Spinal cord (tissue), 10 donors: ENCODE measurements at places on chromosomes 7 and 10. TPM values are rescaled to one million over a fixed set of nuclear protein-coding genes. Genes with fewer than 3 reads are reported as not detected.

EEF1AKMT2 gene
- total RNA-seq = 43.0 TPM

PTPN20 gene
- total RNA-seq = 20.0 TPM

RSPH10B gene
- total RNA-seq = 4.7 TPM

SLC26A5 gene
- 0.99 TPM for total RNA-seq

ZMIZ1 gene
- 43.0 TPM for total RNA-seq

ADCYAP1R1 gene
- total RNA-seq = 88.8 TPM

CUX1 gene
- total RNA-seq = 45.1 TPM

POLR3A gene
- 15.3 TPM for total RNA-seq

CRHR2 gene
- total RNA-seq = 0.89 TPM

UNCX gene
- 0.69 TPM for total RNA-seq

GARIN1A gene
- 2.6 TPM for total RNA-seq

ZNF804B gene
- 5.5 TPM for total RNA-seq

GRM3 gene
- 22.1 TPM for total RNA-seq
